Hepatic stellate cell (primary cell): ENCODE measurements at places on chromosomes 3 and 15.

DNA sequence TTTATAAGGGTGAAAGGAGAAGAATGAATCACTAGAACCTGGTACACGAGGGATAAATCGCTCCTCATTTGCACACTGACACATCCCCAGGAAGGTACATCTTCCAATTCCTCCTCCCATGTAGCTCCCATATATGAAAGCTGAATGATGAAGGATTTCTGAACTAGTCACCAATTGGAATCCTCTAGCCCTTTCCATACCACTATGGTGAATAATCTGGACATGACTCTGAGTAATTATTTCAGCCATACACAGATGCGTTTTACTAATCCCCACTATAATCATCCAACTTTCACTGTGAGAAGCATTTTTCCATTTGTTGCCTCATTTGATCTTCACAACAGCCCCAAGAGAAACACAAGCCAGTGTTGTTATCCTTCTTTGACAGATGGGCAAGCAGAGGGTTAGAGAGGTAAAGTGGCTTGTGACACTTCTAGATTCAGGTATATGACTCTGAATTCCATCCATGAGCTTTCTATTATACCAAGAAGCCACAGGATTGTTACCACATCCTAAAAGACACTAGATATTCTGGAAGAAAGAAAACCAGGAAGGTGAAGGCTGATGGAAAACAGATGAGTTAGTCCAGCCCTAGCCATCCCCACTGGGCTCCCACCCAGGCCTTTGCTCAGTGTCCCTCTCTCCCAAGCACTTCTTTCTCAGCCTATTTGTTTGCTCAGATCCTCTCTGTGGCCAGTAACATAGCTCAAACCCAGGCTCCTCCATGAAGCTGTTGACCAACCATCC, 22.2 kb upstream of the BCL6 start:
- peak; percentile 69 for DNase-seq

- DNase-seq, result peak; percentile 21
Observed at GRCh38 chr3:159263750-159264553, 462.1 kb downstream of the MFSD1 start.

DNA sequence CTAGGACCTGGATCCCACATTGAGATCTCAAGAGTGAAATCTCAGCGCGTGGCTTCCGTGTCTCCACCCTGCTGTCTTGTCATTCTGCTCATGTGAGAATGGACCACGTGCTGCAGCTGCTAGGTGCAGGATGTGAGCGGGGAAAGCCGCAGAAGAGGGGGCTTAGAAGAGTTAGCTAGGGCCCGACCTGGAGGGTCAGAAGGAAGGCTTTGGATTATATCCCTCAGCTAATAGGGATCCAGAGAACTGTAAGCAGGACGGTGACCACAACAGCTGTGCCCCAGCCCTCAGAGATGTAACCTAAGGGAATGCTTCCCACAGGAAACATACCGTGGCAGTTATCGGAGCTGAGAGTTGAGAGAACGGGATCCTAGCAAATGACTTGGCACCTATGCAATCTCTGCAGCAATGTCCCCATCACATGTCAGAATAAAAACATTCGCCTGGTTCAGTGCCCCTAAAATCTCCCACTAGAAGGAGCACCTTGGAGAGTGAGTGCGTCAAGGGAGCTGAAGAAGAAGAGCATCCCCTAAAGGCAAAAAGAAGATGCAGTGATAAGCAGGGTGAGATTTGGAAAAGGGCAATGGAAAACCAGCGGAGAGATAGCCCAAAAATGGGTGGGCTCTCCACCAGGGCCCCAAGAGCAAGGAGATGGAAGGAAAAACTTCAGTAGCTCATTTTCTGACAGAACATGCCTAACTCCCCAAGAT, 76.9 kb upstream of the ST8SIA2 start:
- DNase-seq, result no peak

DNA sequence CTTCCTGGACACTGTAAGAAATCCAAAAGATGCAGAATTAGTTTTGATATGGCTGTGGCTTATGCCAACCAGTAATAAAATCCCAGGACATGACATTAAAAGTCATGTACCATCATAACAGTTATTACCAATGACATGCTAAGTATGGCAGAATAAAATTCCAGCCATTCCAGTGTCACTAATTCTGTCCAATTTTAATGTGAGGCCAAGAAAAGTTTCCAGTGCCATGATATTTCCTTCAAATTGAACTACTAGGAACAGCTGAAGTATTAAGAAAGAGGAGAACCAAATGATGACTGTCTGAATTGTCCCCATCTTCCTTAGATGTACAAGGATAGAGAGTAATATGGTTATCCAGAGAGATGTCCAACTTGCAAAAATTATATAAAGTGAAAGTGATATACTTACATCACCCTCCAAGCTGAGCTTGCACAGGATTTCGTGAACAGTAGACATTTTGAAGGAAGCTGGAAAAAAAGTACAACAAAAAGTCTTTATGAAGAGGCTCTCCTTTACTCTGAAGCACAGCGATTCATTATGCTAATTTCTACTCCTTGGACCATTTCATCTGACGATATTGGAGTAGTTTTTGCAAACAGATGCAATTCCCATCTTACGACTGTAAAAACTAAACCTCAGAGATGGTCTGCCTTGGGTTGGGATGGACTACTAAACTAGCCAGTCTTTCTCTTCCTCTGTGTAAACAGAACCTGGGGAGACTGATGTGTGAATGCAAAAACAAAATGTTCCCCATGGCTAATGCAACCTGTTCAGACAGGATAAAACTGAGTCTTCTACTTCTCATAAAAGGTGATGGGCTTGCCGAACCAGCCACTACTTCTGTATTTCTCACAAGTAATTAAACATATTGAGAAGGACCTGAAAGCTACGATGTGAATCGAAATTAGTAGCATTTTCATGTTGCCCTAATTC, 11.9 kb downstream of the ANXA2 start:
- DNase-seq, result no peak

DNA sequence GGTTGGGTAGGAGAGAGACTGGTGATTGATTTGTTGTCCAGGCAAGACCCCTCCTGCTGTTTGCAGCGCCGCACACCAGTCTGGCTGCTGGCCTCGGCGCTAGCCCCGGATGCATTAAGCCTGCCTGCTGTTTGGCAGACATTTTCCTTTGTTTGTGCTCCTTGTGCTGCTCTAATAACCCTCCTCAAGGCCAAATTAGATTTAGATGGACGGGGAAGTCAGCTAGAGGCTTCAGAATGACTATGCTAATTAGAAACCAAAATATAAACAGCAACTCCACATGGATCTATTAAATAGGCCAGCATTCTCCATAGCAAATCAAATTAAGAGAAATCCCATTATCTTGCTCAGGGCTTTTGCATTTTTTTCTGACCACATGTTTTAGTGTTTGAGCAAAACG, 445.2 kb downstream of the SQOR start:
- no peak for DNase-seq

GRCh38 chr15:70473581-70474370, 289.6 kb downstream of the UACA start:
- DNase-seq, result no peak

DNA sequence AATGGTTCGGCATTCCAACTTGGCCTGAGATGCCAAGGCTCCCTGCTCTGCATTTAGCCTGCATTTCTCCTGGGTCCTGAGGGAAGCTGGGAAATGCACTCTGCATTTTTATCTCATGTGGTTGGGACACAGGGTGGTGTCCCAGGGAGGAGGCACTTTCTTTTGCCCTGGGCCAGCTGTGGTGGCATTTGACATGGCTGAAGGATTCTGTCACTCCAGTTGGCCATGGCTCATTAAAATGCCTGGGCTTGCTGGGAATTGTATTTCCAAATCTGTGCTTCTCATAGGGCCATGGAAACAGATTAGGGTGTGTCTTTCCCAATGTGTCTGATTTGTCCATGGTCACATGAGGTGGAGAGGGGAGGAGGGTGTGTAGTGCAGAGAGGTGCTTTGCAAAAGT, 128.3 kb upstream of the RGMA start:
- no peak for DNase-seq

- no peak for DNase-seq
Observed at GRCh38 chr15:73244333-73244732, 124.4 kb downstream of the HCN4 start.

DNA sequence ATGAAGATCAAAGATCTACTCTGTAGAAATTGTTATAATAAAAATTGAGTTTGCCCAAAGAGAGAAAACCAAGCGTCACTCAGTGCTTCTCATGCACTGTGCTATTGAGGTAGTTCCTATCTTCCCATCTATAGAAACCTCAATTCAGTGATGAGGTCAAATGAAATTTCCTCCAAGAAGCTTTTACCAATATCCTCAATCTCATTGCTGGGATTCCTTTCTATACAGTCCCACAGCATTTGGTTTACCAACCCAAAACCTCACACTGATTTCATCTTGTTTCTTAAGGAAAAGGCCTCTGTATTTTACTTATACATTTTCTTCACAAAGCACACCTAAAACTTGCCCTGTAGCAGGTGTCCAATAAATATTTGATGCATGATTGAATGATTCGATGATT, 147.2 kb downstream of the ALCAM start:
- no peak for DNase-seq

DNA sequence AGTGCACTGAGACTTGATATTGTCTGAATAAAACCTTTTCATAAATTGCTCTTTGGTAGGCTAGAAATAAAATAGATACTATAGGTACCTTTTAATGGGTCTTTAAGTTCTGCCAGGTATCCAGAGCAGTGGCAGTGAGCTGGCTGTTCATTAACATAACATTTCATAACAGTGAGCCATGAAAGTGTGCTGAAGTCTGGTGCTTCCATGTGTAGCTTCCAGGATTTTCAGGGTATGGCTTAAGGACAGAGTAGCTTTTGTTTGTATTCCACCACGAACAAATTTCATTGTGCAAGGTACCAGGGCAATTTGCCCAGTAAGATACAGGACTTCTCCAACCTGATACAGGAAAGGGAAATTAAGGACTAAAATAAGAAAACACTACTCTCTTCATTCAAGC, 124.7 kb upstream of the NANOGP8 start:
- no peak for DNase-seq

- DNase-seq, result no peak
Observed at GRCh38 chr3:195718477-195718984, 2.2 kb upstream of the MUC20 start.

- peak; percentile 44 for DNase-seq
Observed at GRCh38 chr3:25592510-25592968, 72.2 kb downstream of the TOP2B start.

DNA sequence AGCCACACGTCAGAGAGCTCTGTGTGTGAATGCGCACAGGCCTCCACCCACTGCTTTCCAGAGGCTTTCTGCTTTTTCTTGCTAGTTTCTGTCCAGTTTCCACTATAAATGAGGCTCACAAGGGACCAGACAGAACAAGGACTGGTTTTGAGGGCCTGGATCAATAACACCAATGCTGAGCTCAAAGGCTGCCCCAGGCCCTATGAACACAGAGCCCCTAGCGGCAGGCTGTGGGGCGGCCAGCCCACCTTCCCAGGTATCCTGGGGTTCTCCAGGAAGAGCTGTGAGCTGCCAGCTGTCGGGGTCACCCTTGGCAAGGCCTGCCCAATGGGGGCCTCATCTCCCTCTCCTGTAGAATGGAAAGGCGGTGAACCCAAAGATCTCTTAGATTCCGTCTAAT, 2.2 kb upstream of the ITIH3 start:
- DNase-seq, result no peak

DNA sequence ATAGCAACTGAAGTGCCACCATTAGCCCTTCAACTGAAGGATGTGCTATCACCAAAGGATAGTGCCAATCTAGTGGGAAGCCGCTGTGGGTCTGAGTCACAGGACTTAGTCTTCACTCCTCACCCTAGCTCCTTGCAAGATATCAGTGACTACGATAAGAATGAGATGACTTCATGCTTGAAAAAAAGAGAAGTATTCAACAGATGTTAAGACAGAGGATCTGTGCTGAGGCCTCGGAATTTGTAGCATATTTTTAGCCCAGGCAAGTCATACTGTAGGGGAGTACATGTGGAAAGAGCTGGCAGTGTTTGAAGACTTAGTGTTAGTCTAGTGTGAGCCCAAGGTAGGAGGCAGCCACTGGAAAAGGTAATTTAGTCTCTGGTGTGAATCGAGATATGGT, 270.7 kb upstream of the LRTM1 start:
- DNase-seq, result peak; percentile 75

DNA sequence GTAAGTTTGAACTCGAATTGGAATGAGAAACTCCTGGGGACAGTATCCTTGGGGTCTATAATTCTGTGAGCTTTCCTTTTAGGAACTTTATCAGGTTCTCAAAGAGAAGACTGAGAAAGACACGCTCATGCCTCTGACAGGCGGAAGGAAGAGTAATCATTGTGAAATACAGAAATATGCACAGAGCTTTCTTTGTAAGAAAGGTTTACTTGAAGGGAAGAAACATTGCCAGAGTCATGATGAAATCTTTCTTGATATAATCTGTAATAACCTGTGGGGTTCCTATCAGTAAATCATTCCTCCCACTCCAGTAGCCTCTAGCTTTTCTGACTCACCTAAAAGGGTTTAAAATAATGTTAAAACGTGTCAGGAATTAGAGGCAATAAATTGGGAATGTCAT, 83.6 kb upstream of the CCDC39 start:
- no peak for DNase-seq

DNA sequence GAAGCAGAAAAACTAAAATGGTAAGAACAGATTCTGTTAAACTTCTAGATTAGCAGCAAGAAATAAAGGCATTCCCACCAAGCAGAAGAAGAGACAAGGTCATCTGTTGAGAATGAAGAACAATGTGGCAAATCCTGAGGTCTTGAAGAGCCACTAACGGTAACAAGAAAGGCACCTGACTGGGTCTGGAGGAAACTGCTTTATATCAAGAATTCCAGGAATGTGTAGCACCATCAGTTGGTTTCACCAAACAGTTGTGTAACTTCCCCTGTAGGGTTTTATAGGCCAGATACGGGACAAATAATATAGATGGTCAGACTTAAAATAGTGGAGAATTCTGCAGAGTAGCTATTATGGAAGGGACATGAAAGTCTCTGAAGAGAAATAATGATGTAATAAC, 57.3 kb downstream of the ACAP2 start:
- no peak for DNase-seq

DNA sequence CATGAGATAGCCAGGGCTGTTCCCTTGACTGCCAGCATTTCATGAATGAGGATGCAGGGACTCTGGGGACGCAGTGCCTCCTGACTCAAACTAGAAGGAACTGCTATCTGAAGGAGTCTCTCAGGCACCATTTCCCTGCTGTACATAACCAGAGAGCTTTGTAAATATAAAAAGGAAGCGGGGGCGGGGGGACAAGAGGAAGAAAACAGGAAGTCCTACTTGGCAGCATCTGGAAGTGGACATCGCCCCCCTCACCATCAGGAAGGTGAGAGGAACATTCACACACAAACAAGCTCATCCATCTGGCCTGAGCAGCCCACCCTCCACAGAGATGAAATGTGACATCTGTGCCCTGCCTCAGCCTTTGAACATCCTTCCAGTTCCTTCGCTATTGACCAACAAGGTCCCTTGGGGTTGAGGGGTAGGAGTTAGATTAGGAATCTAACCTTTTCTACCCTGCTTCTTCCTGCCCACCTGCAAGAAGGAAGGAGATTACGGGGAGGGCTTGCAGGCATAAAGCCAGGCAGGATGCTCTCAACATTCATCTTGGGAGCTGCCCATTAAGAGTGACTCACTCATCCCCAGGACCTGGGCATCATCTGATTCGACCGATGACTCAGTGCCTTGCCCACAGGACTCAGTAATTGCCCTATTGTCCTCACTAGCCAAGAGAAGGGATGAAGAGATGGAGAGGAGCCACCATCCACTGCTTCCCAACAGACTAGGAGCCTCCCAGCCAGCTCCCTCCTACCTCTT, 31.9 kb downstream of the SH3BP5 start:
- DNase-seq, result no peak

GRCh38 chr15:57259568-57260040, 116.7 kb upstream of the CGNL1 start:
- no peak for DNase-seq
